ENCODE measurements at places on chromosomes 5 and 9. TPM values are rescaled to one million over a fixed set of nuclear protein-coding genes. Genes with fewer than 3 reads are reported as not detected.

The WDR31 gene
- total RNA-seq: 1.9 TPM

The MYOZ3 gene
- total RNA-seq: not detected

DNA sequence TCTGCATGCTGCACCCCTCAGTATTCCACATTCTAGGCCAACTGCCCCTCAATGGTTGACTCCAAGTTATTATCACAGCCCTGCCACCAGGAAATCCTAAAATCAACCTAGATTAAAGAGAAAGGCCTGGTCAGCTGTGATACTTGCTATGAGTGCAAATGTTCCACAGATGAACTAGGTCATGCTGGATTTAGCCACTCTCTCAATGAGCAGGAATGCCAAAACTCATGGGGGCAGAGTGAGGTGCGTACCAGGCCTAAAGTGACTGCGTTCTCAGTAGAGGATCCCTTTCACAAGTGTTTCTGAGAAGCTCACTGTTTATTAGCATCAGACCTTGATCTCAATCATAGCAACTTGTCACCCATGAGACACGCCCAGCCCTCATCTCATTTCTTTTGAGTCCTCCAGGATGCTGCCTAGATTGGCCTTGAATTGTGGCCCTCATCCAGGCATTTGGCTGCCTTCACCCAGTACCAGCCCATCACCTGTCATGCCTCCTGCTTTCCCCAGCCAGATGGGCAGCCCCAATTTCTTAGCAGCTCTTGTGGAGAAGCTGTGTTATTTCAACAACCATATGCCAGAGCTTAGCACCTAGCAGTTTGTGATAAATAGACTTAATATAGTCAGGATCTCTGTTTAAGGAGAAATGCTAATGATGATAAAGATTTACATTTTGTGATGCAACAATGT lies 383.9 kb downstream of the CTNND2 start:
- no peak for DNase-seq
- no peaks in the 10 kb centered on the region for H3K4me1 ChIP-seq
- no peaks in the 10 kb centered on the region for H3K36me3 ChIP-seq
- no peak overlapping the region for H3K4me3 ChIP-seq

DNA sequence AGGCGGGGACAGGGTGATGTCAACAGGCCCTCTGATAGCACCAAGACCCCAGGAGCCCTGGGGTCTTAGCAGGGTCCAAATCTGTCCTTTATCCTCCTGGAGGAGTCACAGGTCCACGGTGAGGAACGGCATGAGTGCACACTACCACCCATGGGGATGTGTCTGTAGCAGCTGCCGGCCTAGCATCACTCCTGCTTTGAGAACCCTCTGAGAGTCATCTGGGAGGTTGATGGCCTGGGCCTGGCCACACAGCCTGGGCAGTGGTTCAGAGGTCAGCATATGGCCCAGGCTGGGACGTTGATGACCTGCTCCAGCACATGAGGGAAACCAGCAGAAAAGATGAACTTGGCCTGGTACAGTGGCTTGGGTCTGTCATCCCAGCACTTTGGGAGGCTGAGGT lies 1.8 kb upstream of the GFPT2 start:
- H3K4me1 ChIP-seq: peaks cover 7% of the 10 kb centered on the region
- no peak overlapping the region for H3K4me3 ChIP-seq
- peaks cover 26% of the 10 kb centered on the region for H3K27me3 ChIP-seq
- no peaks in the 10 kb centered on the region for H3K36me3 ChIP-seq
- no peak for DNase-seq
- H3K27ac ChIP-seq: no peak overlapping the region

- no peak overlapping the region for H3K27ac ChIP-seq
- H3K4me1 ChIP-seq: no peaks in the 10 kb centered on the region
- H3K4me3 ChIP-seq: no peak overlapping the region
- no peaks in the 10 kb centered on the region for H3K27me3 ChIP-seq
Measured at GRCh38 chr5:170440771-170441392, 51.7 kb upstream of the KCNMB1 start.

GRCh38 chr5:109619606-109620005 lies 70.1 kb upstream of the MAN2A1 start:
- no peaks in the 10 kb centered on the region for H3K36me3 ChIP-seq
- H3K4me3 ChIP-seq: no peak overlapping the region
- DNase-seq: no peak
- no peaks in the 10 kb centered on the region for H3K4me1 ChIP-seq
